ENCODE measurements at places on chromosomes 11 and 22. TPM values are rescaled to one million over a fixed set of nuclear protein-coding genes. Genes with fewer than 3 reads are reported as not detected.

- DNase-seq = no peak
These were observed 7.4 kb downstream of the HBG1 start for GRCh38 chr11:5242208-5242607.

DNA sequence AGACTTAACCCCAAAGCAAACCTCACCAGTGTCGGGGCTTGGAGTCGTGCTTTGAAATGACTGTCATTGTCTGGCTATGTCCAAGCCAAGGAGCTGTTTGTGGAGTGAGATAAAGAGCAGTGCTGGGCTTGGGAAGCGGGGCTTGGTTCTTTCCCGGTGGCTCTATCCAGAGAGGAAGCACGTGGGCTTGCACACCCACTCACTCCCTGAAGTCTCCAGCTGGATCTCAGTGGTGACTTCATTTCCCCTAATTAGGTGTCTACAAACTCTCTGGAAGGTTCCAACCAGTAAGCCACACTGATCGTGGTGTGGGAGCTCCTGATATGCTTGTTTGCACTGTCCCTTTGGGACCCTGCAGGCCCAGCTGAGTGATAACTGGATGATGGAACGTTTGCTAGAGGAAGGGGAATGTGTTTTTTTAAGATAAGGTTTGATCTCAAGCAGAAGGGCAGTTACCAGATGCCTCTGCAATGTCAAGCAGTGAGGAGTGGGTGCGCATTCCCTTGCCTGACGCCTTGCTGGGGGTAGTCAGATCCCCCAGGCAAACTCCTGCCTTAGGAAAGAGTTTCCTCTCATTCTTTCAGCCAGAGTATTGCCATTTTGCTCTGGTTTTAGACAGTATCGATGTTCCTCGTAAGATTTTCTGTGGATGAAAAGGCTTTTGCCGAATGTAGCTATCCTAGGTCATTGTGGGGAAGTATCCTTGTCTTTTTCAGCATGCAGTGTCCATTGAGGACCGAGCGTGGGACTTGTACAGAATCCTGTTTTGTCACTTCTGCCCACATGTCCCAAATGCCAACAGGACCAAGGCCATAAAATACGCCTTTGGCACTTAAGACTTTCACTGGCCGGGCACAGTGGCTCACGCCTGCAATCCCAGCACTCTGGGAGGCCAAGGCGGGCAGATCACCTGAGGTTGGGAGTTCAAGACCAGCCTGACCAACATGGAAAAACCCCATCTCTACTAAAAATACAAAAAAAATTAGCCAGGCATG, 90.9 kb downstream of the MICAL2 start:
- peak; percentile 55 for DNase-seq

- no peak for DNase-seq
These were observed 241.6 kb upstream of the CADM1 start for GRCh38 chr11:115745610-115746512.

- peak; percentile 21 for DNase-seq
These were observed 911.9 kb downstream of the METTL15 start for GRCh38 chr11:29019960-29020683.

- DNase-seq = no peak
These were observed 8.0 kb downstream of the RNF121 start for GRCh38 chr11:71936825-71937224.

DNA sequence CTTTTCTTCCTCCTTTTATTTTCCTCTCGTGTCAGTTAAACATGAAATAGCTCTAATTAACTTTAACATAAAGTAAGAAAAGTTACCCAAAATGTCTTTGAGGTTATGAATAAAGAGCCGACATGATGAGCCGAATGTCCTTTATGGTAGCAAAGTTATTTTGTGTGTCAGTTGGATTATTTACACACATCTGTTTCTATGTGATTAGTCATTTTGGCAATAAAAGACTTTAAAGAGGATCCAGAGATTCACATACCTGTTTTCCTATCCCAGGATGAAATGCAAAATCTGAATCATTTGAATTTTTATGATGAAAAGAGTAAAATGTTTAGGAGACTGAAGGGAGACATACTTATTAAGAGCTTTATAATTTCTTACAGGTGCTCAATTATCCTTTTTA, 34.0 kb upstream of the TECTA start:
- no peak for DNase-seq

DNA sequence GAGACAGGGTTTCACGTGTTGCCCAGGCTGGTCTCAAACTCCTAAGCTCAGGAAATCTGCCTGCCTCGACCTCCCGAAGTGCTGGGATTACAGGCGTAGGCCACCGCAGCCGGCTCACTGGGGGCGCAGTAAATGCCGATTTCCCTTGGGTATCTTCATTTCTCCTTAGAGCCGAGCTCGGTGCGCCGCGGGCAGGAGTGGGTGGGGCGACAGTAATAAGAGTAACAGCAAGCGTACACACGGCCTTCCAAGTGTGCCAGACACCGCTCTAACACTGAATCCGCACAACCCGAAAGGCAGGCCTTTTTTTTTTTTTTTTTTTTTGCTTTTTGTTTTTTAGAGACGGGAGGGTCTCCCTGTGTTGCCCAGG, 500 bp upstream of the ADSL start:
- DNase-seq = peak; percentile 30

DNA sequence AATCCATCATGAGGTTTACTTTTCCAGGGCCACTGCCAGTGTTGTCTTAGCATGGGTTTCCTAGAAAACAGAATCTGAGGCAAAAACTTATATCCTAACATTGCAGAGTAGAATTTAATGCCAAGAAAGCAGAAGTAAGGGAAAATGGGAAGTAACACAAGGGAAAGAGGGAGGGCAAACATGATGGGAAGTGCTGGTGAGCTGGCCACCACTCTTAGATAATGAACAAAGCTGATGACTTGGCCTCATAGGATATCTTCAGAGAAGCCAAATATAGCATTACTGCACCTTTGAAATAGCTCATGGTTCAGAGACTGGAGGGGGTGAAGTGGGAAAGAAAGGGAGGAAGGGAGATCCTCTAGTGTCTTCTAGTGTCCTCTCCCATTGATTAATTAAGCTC, 24.8 kb upstream of the CALCB start:
- DNase-seq = no peak

DNA sequence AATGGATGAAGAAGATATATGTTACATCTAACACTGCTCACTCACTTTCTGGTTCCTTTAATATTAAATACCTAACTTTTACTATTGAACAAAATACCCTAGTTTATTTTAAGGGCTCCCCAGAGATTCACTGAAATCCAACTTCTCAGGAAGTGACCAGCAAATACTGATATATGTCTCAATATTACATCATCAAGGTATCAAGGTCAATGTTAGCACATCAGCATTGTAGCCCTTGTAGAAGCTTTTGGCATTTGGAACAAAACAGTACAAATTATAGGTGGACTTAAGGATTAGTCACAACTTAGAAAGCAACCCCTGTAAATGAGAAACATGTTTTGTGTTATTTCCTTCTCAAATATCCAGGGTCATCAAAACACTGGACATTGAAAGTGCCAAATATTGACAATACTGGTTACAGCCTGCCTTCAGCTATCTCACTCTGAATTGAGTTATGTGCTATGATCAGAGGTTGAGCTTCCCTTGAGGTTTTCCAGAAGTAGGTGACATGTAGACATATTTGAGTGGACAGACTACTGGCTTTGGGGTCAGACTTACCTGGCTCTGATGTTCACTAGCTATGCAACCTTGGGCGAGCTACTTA, 1.9 kb upstream of the ATL3 start:
- DNase-seq = no peak

DNA sequence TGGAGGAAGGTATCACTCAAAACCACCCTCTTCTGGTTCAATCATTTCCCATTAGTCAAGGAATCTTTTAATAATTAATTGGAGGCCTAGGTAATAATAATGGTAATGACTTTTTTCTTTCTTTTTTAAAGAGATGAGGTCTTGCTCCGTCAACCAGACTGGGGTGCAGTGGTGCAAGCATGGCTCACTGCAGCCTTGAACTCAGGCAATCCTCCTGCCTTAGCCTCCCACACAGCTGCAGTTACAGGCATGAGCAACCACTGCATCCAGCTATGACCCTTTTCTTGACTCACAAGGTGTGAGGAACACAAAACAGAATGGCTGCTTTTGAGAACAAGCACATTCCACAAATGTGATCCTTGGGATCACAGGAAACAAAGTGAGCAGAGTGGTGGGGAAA, 3.6 kb downstream of the POLDIP3 start:
- no peak for DNase-seq

DNA sequence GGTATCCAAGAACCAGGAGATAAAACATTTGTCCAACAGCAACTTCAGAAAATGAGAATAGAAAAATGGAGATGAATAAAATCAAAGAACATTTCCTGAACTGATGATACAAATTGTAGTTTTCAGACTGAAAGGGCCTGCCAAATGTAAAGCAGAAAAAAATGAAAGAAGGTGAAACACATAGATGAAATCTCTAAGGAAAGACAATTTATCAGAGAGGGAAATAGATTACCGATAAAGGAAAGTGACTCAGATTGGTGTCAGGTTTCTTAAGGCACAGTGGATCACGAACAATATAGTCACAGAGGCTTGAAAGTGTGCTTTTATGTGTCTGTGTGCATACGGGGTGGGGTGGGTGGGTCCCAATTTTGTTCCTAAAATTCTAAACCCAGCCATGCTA, 4.1 kb upstream of the STT3A start:
- no peak for DNase-seq

DNA sequence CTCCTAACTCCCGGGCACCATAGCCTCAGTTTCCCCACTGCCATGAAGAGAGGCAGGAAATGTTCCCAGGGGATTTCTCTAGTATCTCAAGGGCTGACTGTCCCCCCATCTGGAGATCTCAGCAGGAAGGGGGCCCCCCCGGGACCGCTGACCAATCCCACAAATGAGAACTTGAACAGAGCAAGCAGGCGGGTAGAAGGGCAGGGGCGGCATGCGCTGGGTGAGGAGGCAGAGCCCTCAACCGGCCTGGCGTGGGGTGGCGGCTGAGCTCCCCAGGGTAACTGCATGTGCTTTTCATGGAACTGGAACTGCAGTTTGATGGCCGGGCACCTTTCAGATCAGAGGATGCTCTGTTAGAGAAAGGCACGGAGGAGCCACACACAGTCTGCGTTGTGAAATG, 144.5 kb downstream of the CTTN start:
- no peak for DNase-seq

DNA sequence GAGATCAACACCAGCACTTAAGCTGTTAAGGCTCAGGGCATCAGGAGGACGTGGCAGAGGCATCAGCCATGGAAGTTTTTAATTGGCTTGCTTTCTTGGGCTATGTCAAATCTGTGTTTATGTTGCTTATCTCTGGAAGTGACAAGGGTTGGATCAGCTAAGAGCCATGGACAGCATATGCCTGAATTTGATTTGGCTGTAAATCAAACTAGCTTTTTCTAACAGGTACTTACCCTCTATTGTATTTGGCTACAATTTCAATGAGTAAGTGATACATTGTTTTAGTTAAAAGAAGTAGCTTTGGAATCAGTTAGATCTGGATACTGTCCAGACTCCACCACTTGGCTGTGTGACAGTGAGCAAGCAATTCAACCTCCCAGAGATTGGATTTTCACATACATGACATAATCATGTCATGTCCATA, 936.6 kb downstream of the OPCML start:
- DNase-seq = no peak

DNA sequence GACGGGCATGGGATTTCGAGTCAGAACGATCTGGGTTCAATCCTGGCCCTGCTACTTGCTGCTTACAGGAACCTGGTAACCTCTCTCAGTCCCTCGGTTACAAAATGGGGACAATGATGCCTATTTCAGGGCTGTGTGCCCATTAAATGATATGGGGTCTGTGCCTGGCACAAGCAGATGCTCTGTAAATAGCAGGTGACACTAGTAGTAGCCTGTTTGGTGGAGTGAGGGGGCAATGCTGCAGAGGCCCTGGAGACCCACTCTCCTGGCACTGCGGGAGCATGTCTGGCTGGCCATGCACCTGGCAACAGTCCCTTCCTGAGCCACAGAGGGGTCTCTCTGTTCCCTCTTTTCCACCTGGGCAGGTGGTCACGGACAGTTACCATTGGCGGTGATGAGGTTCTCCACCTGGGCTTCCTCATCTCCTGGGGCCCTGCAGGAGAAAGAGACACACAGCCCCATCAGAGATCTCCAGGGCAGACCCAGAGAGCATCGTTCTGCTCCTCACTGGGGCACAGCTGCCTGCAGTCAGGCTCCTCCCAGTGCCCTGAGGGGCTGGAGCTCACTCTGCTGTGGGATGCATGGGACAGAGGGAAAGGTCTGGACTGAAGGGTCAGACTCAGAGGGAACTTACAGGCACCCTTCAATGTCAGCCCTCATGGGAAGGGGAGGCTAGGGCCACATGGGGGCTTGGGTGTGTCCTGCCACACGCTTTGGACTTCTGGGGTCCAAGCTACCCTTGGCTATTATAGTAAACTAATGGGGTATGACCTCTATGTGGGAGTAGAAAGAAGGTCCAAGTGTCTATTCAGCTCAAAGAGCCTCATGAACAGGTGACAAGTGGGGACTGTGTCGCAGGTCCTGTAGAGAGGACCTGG, 15.6 kb upstream of the FXYD2 start:
- no peak for DNase-seq

- no peak for DNase-seq
These were observed 103.5 kb downstream of the USP35 start for GRCh38 chr11:78292109-78292803.

- DNase-seq = no peak
These were observed 63.0 kb downstream of the RELT start for GRCh38 chr11:73439002-73439843.

DNA sequence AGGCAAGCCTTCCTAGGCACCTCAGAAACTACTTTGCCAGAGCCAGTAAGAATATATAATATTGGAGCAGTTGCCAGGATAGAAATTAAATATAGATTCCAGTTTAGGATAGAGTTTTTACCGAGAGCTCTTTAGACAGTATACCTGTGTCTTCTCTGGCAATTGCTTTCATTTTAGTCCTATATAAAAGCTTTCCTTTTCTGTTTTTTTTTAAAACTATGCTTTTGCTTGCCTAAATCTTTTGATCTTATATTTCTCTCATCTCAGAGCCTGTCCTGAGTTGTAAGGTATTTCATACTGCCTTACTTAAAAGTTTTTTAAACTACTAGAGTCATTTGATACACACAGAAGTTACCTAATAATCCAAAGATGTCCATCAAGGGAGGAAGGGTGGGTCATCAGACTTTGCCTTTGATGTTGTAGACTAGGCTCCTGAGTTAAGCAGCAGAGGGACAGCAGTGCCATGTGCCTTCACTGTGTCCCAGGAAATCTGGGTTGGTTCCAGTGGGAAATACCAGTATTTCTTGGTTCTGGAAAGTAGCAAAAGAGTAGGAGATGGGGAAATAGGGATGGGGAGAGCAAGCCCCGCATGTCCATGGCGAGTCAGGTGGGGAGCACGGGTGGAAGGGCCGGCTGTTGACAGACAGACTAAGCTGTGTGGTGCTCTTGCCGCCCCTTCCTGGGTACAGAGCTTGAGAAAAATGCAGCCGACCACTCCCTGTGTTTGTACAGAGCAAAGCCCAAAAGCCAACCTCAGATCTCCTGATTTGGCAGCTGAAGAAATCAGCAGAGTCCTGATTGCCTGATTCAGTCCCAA, 11.2 kb downstream of the MCAM start:
- DNase-seq = no peak

DDT gene
- total RNA-seq = 70.3 TPM

FAR1 gene
- 104 TPM for total RNA-seq

DBX1 gene
- not detected for total RNA-seq

MYBPC3 gene
- not detected for total RNA-seq

POTEH gene
- not detected for total RNA-seq

P2RY6 gene
- under 0.01 TPM for total RNA-seq
